Non-pigmented ciliary epithelial cell (primary cell): ENCODE measurements at places on chromosomes 6 and 20.

DNA sequence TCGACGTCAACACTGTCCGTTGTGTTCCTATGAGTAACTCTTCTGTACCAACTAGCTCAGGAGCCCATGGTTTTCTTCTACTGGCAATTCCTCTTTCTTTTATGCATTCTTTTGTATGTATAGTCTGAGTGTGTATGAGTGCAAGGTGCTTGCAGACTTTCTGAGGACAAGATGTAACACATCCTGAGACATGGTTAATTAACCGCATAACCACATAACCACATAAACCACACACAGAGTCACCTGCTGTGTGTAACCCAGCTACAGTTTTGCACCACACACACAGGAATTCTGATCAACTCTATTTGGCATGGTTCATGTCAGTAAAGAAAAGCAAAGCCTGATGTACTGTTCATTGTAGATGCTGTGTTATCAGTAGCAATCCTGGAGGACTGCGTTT, 98.6 kb downstream of the DACT2 start:
- DNase-seq = no peak

- no peak for DNase-seq
Observed at GRCh38 chr6:30163918-30164654, 740 bp downstream of the TRIM15 start.

- no peak for DNase-seq
Observed at GRCh38 chr20:44772636-44773035, 27.0 kb downstream of the KCNK15 start.

DNA sequence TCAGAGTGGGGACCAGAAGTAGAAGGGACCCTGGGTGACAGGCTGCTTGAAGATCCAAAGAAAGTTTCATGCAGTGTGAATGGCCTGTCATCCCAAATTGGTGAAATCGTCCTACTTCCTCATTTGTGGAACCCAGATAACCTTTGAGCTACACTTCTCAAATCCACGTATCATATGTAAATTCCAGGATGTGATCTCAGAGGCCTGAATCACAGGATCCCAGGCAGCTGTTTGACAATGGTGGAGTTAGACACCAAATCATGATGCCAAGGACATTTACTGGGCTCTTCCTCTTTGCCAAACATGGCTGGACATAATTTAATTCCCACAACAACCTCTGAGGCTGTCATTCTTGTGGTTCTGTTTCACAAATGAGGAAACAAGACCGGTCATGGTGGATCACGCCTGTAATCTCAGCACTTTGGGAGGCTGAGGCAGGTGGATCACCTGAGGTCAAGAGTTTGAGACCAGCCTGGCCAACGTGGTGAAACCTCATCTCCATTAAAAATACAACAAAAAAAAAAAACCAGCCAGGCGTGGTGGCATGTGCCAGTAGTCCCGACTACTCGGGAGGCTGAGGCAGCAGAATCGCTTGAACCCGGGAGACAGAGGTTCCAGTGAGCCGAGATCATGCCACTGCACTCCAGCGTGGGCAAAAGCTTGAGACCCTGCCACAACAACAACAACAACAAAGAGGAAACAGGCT, 39.9 kb upstream of the TTPAL start:
- DNase-seq = no peak

- DNase-seq = no peak
Observed at GRCh38 chr20:59253779-59254319, 46.6 kb upstream of the EDN3 start.

DNA sequence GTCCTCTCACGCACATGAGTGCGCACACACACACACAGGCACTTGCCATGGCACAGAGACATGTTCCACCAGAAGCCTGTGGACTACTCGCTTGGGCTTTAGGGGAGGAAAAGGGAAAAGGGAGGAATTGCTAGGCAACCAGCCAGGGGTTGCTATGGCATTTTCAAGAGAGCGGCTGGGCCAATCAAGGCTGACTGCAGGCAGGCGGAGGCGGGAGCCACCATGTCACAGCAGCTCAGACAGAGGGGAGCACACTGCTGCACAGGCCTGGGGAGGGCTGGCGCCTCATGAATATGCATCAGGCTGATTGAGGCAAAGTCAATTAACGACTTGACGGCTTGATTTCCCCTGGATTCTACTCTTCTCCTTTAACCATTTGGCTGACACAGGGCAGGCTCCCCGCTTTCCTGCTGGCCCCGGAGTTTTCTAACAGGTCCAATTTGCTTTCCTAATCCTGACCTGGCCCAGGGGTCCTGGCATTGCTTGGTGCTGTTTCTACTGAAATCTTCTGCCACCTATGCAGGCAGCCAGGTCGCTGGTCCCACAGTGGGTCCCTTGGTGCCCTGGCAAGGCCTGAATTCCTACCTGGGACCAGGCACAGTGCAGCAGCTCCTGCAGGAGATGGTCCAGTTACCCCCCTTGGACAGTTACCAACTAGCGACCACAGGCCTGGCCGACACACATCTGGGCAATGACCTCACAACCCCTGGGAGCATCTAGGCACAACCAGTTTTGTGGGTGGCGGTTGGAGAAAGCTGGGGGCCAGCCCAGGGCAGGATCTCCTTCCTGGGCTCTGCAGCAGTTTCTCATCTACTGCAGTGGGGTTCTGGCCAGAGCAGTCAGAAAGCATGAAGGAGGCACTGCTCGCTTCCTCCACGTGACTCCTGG, 52.1 kb downstream of the YTHDF1 start:
- DNase-seq = no peak

- DNase-seq = peak; percentile 70
Observed at GRCh38 chr20:19783966-19784401, 25.9 kb downstream of the RIN2 start.

DNA sequence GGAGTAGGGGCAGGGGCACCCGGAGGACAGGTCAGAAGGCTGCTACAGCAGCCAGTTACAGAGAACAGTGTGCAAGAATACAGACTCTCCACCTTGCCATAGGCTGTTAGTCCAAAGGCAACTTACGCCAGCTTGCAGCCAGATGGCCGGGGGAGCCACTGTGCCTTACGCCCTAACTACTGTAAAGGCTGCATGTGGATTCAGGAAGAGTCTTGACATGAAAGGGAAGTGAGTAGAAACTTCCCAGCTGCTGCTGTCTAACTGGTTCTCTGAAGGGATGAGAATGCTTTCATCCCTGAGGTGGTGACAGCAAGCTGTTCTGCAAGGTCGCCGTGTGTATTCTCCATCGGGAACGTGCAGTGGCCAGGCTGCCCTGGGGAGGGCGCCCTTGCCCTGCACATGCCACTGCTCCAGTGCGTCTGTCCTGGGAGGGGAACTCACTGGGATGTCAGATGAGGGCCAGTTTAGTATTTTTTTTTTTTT, 46.1 kb downstream of the LYRM4 start:
- DNase-seq = no peak

- DNase-seq = no peak
Observed at GRCh38 chr6:126682440-126682839, 342.5 kb downstream of the CENPW start.

DNA sequence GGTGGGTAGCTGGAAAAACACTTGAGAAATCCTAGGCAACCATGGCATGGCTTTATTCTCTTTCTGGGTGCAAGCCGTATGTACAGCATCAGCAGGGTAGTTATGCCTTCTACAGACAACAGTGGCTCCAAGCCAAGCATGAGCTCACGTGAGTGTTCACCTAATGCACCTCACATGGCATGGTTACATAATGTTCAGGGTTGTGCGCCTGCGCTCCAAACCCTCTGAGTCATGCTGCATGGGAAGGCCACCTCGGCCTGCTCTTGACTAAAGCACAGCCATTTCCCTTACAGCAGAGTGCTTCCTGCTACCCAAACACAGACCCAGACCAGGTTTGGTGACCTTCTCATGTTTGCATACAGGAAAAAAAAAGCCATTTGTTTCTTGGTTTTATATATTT, 96.2 kb downstream of the VIP start:
- DNase-seq = no peak

DNA sequence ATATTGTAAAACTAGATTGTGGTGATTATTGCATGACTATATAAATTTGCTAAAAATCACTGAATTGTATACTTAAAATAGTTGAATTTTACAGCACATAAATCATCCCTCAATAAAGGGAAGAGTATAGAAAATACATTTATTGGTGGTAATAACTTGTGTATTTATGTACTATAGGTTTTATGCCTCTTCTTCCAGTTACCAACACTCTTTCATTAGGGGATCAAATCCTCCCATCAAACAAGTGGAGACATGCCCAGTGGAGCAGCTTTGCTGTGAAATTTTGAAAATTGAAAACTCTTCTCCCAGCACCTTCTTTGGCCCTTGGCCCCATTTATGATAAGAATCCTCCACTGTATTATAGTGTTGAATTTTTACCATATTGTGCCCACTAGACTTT, 10.1 kb upstream of the SSR1 start:
- no peak for DNase-seq

GRCh38 chr20:47208534-47209174, 147.8 kb downstream of the ZMYND8 start:
- no peak for DNase-seq

DNA sequence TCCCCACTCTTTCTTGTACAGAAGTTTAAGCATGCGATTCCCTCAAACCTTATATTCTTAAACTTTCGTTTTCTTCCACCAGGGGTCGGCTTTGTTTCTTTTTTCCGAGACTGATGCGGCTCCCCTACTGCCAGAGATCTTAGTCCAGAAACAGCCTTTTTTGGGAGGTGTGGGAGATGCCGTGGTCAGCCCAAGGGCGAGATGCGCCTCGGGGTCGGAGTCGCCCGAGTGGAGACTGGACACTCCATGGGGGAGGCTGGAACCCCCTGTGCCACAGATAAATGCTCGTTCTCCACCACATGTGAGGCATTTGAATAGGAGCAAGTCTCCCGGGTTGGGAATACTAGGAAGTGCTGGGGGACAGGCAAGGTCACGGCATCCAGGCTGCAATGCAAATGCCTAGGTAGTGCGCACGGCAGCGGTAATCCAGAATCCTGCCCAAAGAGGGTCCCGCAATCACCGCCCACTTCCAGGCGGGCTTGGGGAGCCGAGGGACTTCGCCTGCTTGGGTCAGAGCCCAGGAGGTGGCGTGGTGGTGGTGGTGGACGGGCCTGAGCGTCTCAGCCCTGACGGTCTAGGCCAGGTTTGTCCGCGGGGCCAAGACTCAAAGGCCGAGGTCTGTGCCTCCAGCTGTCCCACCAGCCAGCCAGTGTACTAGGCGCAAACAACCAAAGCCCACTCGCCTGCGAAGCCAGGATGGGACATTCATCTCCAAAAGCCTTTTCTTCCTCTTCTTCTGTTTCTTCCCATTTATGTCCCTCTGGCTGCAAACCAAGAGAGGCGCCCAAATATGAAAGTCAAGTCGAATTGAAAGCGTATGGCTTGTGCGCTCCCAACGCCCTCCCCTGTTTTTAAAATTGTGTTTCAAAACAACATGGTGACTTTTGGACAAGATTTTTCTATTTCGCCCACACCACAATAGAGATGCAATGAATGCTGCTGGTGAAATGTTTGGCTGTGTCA, 39.3 kb upstream of the OSTM1 start:
- no peak for DNase-seq

DNA sequence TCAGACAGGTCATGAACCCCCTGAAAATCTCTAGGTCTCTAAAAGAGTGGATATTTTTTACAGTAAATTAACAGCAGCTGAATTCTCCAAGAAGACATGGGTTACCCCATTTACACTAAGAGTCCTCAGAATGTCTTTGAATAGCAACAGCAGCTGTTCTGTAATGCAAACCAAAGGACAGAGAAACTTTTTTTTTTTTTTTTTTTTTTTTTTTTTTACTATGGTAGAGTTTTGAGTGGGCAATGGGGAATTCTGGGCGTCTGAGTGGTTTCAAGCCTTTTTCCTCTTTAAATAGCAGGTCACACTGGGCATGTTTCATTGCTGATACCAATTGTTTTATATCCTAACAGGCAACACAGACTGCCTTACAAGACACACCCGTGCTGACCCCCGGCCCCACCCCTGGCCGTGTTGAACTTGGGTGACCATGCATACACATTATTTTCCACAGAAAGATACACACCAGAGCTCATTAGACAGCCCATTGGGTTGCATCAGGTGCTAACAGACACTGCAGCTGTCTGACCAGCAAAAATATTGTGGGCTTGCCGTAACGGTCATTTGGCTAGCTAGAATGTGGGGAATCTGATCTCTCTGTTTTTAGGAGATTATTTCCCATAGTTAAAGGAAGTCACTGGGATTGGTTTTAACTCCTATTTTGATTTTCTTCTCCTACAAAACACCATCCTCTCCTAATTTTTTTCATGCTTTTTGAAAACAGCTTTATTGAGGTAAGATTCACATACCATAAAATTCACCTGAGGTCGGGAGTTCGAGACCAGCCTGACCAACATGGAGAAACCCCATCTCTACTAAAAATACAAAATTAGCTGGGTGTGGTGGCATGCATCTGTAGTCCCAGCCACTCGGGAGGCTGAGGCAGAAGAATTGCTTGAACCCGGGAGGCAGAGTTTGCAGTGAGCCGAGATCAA, 26.7 kb upstream of the IRF4 start:
- DNase-seq = no peak

GRCh38 chr6:53273370-53273769, 75.4 kb downstream of the ELOVL5 start:
- no peak for DNase-seq

- DNase-seq = no peak
Observed at GRCh38 chr6:154280521-154280920, 76.1 kb downstream of the IPCEF1 start.

DNA sequence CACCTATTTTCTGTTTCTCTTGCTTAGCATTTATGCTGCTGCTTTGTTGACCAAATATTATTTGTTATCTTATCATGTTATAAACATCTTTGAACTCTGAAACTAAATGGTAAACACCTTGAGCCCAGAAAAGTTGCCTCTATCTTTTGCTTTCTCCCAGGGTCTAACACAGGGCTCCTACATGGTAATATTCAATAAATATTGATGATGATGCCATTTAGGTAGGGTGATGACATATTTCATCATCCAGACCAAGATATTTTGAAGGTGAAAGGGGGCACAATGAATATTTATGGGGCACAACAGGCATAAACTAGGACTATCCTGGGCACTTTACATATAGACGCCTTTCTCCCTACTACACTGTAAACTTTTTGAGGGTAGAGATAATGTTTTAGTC, 11.6 kb upstream of the ENPP4 start:
- DNase-seq = no peak

GRCh38 chr6:143516690-143517446, 5.3 kb upstream of the FUCA2 start:
- DNase-seq = no peak
